ENCODE measurements at places on chromosomes 2 and 18. TPM values are rescaled to one million over a fixed set of nuclear protein-coding genes. Genes with fewer than 3 reads are reported as not detected.

- no peak for DNase-seq
These were observed 274.8 kb downstream of the AGAP1 start for GRCh38 chr2:235768606-235769005.

Gene PHLPP1
- total RNA-seq: 6.8 TPM

- no peak for DNase-seq
These were observed 8.0 kb downstream of the TGOLN2 start for GRCh38 chr2:85319796-85320195.

DNA sequence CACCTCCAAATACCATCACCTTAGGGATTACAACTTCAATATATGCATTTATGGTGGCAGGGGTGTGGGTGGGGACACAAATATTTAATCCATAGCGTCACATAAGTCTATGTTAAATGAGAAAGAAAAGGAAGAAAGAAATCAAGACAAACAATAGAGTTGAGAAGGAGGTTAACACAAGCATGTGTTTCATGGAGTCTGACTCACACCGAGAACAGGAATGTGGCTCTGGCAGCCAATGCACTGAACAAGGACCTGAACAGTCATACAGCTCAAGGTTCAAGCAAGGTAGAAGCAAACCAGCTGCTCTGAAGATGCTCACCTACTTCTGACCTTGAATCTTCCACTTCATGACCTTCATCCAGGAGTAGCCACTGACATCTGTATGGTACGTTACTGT is 36.2 kb upstream of the LPIN1 start:
- peak; percentile 55 for DNase-seq

GRCh38 chr18:34789768-34790344 is 79.8 kb downstream of the DTNA start:
- no peak for DNase-seq

DNA sequence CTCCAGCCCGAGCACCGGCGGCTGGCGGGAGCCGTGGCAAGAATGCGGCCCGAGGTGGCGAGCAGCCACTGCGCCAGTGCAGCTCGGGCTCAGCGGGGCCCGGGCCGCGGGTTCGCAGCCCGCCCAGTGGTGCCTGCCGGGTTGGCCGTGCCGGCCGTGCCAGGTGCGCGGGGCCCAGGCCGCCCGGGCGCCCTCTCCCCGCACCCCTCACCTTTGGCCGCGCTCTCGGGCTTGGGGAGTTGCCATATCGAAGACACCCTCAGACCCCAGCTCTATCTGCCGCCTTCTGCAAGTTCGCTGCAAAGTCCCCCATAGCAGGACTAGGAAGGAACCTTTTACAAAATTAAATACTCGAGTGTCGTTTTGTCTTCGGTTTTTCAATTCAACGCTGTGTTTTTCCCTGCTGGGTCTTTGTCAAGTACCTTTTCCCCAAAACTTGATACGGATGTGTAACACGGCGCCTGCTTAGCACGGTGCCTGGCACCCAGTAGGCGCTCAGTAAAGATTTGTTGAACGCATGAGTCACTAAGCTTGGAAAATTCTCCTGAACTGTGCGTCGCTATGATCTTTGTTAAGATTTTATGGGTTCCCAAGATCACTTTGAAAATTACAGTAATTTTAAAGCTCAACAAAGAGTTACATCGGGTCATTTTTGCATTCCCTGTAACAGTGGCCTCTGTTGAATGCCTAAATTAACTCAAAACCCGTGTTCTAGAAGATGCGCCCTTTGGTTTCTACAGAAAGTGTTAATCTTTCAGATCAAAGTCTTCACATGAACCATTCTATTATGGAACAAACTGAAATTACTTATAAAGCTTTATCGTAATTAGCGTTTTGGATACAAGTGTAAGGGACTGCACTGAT is 750 bp downstream of the STRADB start:
- DNase-seq: no peak

- DNase-seq: no peak
These were observed 2.5 kb upstream of the NFATC1 start for GRCh38 chr18:79393181-79393634.

- no peak for DNase-seq
These were observed 1919.8 kb downstream of the SUCLG1 start for GRCh38 chr2:82539280-82539621.

GRCh38 chr2:101692041-101692440 is 5.5 kb upstream of the MAP4K4 start:
- DNase-seq: no peak

Gene ANKRD62
- total RNA-seq: not detected

DNA sequence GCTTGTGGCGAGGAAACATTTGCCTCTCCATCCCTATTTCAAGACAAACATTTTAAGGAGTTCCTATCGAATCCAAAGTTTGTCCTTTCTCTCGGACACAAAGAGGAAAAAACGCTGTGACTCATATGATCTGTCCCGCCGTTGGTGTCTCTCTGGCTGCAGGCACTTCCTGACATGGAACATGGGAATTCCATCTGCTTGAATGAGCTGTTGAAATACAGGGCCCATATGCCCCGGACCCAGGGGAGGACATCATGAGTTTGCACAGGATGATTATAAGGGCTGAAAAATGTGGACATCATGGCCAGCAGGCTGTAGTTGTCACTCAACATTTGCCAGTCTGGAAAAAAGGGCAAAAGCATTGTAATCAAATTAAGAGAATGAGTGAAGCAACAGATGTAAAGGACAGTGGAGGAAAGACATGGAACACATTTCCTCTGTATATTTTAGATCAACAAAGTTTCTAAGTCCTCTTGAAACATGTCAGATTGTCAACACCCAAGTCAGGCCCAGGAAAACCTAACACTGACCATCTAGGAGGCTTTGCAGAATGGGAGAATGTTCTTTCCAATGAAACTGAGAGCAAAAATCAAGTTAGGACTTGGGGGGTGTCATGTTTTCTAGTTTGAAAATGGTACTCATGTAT is 103.2 kb upstream of the SMIM21 start:
- DNase-seq: no peak

- no peak for DNase-seq
These were observed 18.3 kb upstream of the ALLC start for GRCh38 chr2:3639653-3640052.

Gene NAT8
- not detected for total RNA-seq
